ENCODE measurements at places on chromosomes 2 and 18. TPM values are rescaled to one million over a fixed set of nuclear protein-coding genes. Genes with fewer than 3 reads are reported as not detected.

GALNT3 gene
- 0.76 TPM for polyA plus RNA-seq

DNA sequence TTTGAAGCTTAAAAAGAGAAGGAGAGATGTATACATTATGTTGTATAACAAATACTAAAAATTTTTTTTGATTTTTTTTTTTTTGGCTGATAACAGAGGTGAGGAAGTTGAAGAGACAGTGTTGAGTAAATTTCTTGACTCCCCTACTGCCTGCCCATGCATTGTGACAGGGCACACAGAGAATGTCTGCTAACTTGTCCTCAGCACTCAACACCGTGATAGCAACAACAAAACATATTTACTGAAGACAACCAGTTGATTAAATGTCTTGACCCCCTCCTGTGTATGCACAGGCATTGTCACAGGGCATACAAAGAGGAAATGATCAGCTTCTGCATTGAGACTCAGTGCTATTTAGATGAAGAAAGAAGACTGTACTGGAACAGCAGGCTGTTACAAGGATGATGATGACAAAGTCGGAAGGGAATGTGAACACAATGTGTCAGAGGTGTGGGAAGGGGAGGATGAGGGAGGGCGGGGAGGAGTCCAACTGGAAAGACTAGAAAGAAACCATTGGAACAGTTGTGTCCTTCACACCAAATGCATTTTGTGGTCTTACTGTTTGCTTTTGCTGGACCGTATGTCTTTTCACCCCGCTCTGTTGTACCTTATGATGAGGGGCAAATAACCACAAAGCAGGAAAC, 89.5 kb downstream of the CERS6 start:
- DNase-seq = peak; percentile 88

DNA sequence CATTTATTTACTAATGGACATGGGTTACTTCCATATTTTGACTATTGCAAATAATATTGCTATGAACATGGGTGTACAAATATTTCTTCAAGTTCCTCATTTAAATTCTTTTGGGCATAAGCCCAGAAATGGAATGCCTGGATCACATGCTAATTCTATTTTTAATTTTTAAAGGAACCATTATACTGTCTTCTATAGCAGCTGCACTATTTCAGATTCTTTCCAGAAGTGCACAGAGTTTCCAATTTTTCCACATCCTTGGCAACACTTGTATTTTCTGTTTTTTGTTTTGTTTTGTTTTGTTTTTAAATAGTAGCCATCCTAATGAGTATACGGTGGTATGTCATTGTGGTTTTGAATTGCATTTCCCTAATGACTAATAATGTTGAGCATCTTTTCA, 8.5 kb upstream of the RALBP1 start:
- no peak for DNase-seq

CAPN14 gene
- 0.07 TPM for polyA plus RNA-seq

GRCh38 chr2:20334605-20335203, 15.9 kb downstream of the PUM2 start:
- no peak for DNase-seq

- no peak for DNase-seq
Measured at GRCh38 chr2:86603905-86604304, 19.8 kb downstream of the RNF103 start.

- peak; percentile 68 for DNase-seq
Measured at GRCh38 chr2:100234141-100234540, 88.2 kb downstream of the LONRF2 start.

DNA sequence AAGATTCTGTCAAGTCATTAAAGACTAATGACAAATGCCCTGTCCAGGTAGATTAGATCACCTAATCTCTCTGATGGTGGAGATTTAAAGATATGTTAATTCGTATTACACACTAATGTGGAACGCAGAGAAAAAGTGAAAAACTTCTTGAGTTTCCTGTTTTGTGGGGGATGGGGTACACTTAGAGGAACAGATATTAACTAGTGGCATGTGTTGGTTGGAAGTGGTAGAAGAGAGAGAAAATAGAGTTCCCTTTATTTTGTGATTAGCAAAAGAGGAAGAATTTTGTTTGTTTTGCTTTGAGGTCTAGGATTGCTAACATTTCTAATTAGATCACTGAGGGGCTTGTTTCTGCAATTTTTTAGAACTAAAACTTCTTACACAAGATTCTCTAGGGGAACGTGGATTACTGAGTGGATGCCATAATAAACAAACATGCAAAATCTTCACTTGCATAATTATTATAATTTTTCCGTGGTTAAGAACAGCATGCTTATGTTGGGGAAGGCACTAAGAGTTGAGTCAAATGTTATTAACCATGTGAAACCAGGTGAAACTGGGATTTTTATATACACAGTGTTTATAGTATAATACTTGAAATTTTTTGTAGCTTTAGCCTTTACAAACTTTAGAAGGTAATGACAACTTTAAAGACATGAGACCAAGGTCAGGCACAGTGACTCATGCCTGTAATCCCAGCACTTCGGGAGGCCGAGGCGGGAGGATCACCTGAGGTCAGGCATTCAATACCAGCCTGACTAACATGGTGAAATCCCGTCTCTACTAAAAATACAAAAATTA, 97.4 kb upstream of the STK17B start:
- DNase-seq = peak; percentile 74

DNA sequence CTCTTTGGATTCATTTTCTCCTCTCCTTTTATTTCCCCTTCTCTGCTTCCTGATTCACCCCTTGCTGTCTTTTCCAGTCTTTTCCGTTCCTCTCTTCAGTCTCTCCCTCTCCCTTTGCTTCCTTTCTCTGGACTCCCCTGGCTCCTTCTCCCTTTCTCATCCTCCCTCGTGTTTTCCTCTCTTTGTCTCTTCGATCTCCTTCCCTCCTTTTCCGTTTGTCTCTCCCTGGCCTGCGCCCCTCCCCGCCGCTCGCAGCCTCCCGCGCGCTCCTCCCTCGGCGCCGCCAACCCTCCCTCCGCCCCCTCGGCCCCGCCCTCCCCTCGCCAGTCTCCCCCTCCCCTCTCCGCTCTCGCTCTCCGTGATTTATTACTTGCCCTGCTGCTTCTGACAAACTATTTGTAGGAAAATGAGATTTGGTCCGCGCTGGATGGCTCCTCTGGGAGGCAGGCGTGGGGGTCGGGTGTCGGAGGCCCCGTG, 46.0 kb upstream of the PAX8 start:
- peak; percentile 48 for DNase-seq

GRCh38 chr2:2180446-2180845, 150.6 kb downstream of the MYT1L start:
- no peak for DNase-seq
